ENCODE measurements at places on chromosomes 1 and 21.

- peak; percentile 69 for DNase-seq
These were observed 40.0 kb upstream of the MAGOH start for GRCh38 chr1:53278298-53278725.

- DNase-seq = peak; percentile 63
These were observed 22.2 kb downstream of the RUNX1 start for GRCh38 chr21:35026617-35027562.

DNA sequence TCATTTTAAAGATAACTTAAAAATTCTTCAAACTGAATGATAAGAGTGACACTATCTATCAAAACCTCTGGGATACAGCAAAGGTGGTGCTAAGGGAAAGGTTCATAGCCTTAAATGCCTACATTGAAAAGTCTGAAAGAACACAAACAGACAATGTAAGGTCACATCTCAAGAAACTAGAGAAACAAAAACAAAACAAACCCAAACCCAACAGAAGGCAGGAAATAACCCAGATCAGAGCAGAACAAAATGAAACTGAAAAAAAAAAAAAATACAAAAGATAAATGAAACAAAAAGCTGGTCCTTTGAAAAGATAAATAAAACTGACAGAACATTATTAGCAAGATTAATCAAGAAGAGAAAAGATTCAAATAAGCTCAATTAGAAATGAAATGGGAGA is 6.8 kb downstream of the ODF2L start:
- no peak for DNase-seq

GRCh38 chr21:41620982-41621381 is 113.0 kb upstream of the TMPRSS2 start:
- DNase-seq = no peak

DNA sequence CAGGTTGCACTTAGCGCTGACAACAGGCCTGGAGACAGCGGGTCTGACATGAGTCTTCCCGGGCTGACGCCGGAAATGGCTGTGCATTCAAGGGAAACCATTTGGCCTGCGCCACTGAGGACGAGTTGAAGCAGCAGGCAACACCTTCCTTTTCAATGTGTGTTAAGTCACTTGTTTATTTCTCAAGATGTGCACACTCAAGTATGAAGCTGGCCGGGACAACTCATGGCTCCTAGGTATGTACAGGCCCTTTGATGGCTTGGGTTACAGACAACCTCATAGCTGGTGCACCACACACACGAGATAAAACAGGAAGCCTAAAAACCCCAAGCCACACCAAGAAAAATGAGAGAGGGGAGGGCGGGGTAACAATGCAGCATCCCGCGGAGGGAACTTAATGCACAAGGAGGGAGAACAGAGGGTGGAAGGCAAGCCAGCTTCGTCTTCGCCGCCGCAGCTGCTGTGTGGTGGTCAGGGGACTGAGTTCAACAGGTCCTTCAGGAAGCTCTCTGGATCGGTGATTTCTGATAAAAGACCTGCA is 118.0 kb upstream of the IFFO2 start:
- no peak for DNase-seq

- no peak for DNase-seq
These were observed 37.9 kb upstream of the RHOU start for GRCh38 chr1:228697207-228698016.

DNA sequence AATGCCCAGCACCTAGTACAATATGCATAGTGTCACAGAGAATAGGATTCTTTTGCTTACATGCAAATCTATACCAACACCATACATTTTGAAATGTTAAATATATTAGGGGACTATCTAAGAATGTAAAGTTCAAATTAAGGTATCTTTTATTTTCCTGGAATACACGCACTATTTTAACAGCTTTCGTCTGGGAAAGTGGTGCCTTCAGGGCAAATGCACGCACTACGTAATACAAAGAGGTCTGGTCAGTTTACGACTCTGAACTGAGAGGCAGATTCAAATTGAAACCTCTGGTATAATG is 931 bp downstream of the FUBP1 start:
- DNase-seq = no peak

DNA sequence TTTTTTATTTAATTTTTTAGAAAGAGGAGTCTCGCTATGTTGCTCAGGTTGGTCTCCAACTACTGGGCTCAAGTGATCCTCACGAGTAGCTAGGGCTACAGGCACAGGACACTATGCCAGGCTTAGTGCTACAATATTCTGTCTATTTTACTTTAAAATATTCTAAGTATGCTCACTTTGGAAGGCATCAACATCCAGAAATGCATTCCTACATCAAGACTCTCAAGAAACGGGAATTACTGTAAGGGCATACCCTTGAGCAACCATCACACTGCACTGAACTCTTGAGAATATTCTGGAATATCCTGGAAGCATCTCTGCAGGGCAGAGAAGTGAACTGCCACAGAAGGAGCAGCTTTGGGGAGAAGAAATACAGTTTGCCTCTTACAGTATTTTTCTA is 565 bp upstream of the DMRTB1 start:
- DNase-seq = no peak

- no peak for DNase-seq
These were observed 132.8 kb downstream of the PTPRC start for GRCh38 chr1:198771563-198772153.

DNA sequence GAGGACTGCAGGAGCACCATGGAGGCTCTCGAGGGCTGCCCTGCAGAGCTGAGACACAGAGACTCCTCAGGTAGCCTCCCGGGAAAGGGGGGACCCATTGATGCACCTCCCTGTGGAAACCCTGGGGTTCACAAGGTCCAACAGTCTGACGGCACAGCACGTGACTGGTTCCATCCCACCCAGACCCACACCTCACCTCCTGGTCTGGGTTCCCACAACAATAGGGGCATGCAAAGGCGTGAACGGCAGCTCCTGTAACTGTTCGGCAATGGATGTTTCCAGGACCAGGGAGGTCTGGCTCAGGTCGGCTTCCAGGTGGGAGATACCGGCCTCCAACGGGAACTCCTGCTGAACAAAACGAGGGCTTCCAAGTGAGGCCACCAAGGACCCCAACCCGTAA is 86.8 kb downstream of the NPHP4 start:
- no peak for DNase-seq

DNA sequence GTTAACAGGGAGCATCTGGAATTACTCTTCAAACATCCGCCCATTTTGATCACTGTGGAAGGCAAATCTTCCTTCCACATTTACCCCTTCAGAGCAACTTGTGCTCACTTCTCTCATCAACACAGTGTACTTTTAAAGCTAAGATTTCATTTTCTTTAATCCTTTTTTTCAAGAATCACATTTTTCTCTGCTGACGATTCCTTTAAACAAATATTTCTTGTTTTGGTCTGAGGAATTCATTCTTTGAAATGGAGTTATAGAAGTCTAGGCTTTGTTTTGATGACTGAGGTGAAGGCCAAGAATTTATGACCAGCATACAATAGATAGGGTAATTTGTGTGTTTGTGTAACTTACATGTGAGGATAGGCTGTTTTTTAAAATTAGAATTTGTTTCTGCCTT is 25.6 kb downstream of the LRRC42 start:
- DNase-seq = no peak
